ENCODE measurements at places on chromosomes 2 and 18. TPM values are rescaled to one million over a fixed set of nuclear protein-coding genes. Genes with fewer than 3 reads are reported as not detected.
A peak's percentile ranks its signal among the peaks of the same experiment; 100 is the strongest.

CPLX4 gene
- polyA plus RNA-seq: 0.22 TPM

SLC4A5 gene
- polyA plus RNA-seq: 1.9 TPM

PPP1R1C gene
- polyA plus RNA-seq: 3.5 TPM

MATN3 gene
- 3.0 TPM for polyA plus RNA-seq

PCARE gene
- 0.46 TPM for polyA plus RNA-seq

- peak; percentile 41 for DNase-seq
Observed at GRCh38 chr2:71157124-71157793, 26.8 kb downstream of the MPHOSPH10 start.

DNA sequence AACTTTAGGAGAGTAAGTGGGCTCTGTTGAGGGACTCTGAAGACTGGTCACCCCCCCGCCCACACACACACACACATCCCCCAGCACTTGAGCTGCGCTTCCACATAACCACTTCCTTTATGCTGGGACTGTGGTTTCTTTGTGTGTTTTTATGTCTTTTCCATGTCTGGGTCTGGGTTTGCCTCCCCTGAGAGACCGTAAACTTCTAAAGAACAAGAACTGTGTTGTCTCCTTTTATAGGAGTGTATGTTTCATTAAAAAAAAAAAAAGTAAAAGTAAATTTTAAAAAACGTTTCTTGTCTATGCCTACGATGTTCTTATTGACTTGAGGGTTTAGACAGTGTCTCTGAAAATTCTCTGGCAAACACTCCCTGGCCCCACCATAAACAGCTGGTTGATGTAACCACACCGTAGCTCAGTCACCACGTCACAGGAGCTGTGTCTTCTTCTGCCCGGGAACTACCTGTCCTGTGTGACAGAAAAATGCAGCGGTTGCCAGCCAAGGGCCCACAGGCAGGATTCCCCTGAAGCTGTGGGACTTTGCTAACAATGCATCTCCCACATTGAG lies 68.0 kb downstream of the KLHL29 start:
- DNase-seq: no peak

GRCh38 chr2:125615438-125615837 lies 1040.5 kb upstream of the GYPC start:
- DNase-seq: no peak

GRCh38 chr2:197904446-197904845 lies 100.1 kb downstream of the PLCL1 start:
- DNase-seq: no peak

DNA sequence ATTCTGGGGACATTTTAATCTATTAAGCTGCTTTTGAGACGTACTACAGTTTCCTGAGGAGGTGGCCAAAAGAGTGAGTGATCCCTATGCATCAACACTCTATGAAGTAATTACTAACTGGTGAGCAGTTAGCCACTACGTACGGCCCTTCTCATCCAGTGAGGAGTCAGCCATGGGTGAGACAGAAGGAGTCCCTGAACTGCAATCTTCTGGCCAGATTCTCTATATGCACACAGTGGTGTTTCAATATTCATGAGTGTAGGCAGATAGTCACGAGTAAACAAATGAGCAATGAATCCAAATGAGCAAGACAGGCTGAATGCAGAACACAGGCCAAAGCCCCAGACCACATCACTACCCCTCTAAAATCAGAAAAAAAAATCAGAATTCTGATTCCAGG lies 29.8 kb upstream of the TMEM214 start:
- no peak for DNase-seq

GRCh38 chr2:171319164-171319810 lies 114.5 kb downstream of the METTL8 start:
- DNase-seq: no peak

GRCh38 chr18:12374401-12374800 lies 2.6 kb downstream of the AFG3L2 start:
- no peak for DNase-seq

DNA sequence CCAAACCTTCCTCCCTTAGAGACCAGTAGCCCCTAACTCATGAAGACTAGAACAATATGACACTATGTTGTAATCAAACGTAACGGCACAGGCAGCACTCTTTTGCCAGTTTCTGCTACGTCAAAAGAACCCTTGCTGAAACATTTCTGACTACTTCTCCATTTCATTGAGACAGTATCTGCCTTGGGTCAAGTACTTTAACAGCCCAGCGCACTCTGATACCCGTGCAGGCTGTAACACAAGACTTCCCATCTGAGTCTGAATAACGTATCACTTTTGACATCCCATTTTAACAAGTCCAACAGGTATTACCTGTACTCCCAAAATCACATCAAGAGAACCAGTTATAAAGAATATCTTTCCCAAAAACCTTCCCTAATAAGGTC lies 38.4 kb downstream of the TBC1D8 start:
- no peak for DNase-seq

GRCh38 chr2:18464913-18465312 lies 95.5 kb downstream of the RDH14 start:
- DNase-seq: no peak

DNA sequence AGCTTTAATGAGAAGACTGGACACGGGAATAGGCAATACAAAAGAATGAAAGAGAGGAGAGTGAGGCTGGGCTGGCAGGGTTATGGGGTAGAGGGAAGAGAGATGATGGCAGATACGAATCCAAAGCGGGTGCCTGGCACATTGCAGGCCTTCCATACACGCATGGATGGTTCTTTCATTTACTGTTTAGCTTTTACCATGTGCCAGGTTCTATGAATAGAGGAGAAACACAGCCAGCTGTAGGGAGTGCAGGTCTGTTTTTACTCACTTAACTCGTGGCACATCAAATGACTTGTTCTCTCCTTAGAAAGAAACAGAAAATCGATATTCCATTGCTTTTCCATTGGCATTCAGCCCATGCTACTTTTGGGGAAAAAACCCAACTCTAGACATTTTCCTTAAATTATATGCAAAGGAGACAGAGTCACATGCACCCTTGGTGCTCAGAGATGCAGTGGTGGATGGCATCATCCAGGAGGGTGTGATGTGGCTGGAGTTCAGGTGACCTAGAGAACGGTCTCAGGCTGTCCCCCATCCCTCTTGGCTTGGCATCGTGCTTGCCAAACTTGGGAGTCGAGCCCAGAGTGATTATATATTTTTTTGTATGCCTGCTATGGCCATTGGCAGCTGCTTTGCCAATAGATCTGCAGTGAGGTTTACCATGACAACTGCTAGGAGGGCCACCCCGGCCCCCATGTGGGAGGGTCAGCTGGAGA lies 6.2 kb downstream of the LTBP1 start:
- no peak for DNase-seq

- DNase-seq: peak; percentile 42
Observed at GRCh38 chr2:226690461-226691024, 109.1 kb downstream of the IRS1 start.

DNA sequence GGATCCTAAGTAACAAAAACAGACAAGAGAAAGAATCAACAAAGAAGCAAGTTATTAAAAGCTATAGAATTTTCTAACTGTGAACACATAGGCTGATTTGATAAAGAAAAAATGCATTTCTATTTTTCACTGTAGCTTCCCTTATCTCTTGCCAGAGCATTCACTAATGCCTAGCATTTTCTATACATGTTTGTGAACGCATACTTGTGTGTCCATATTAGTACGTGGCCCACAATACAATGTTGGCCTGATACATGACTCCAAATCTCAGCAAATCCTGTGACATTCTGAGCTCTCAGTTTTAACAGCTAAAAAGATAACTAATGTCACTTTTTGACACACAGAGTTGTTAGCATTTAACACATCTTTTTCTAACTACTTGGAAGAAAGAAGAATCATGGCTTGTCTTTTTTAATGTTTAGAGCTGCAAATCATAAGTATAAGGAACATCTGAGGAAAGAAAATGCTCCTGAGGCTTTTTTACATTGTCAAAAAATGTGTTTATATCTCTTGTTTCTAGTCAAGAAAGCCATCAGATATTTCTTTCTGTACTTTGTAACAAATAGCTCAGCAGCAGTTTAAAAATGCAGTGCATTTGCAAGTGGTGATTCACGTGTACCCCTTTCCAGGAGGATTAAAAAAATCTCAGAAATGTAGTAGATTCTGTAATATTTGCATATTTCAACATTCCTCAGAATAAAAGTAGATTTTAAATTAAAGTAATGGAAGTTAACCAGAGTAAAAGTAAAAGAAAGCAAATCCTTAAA lies 1646.8 kb upstream of the TMEFF2 start:
- DNase-seq: no peak

DNA sequence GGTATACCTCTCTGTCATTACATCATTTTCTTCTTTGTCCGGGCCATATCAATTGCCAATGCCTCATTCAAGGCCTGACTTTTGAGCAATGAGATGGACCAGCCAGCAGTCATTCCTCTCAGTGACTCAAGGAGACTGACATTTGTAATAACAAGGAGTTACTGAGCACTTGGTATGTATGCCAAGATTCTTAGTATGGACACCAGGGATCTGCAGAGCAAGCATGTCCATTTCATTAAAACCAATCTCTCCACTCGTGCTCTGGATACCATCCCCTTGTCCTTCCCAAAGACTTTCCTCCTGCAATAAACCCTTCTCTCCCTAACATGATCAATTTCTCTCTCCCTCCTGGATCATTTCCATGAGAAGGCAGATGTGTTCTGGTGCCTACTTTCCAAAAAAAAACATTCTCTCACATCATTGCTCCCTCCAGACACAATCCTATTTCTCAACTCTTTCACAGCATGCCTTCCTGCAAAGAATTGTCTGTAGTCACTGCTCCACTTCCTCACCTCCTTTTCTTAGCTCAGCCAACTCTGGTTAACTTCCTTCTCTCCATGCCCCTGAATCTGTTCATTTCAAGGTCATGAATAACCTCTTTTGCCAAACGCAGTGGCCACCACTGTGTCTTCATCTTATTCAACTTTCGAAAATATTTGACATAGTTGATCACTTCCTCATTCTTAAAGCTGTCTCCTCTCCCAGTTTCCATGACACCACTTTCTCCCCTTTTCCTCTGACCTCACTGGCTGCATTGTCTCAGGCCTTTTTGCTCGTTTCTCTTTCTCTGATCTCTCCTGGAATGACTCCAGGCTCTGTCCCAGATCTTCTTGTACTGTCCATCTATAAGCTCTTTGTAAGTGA lies 102.8 kb upstream of the CYP1B1 start:
- DNase-seq: no peak
